Activated CD4-positive, alpha-beta T cell treated with anti-CD3 and anti-CD28 coated beads, Interleukin-2, amount 50 U/mL, for 16 hours (primary cell): ENCODE measurements at places on chromosomes 5 and 9.

GRCh38 chr5:102782217-102782872 lies 27.2 kb downstream of the PAM start:
- no peak for DNase-seq

DNA sequence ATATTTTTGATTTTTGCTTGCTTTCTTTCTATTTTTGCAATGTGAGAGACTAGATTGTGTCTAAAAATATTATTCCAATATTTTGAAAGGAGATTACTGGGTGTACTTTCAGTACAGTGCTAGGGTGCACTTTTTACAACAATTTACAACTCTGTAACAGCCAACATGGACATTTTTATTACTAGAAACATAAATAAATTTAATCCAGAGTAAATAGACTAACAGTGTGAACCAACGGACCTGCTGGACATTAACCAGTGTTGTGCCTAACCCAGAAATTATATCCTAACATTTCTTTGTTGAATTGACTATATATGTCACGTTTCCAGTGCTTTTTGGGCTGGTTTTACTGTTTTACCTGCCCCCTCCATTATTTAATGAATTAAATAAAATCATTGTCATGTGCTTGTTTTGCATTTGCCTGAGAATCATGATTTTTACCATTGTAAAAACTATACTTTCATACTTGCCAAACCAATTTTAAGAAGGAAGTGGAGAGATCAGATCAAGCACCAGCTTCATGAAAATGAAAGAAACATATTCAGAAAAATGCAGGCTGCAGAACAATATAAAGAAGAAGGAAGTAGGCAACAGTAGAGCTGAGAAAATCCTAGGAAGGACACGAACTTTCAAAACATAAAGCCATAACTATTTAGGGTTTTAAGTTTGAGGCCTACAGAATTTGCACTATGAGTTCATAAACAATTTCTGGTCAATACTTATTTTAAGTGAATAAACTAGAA lies 400.8 kb upstream of the PIK3R1 start:
- no peak for DNase-seq

DNA sequence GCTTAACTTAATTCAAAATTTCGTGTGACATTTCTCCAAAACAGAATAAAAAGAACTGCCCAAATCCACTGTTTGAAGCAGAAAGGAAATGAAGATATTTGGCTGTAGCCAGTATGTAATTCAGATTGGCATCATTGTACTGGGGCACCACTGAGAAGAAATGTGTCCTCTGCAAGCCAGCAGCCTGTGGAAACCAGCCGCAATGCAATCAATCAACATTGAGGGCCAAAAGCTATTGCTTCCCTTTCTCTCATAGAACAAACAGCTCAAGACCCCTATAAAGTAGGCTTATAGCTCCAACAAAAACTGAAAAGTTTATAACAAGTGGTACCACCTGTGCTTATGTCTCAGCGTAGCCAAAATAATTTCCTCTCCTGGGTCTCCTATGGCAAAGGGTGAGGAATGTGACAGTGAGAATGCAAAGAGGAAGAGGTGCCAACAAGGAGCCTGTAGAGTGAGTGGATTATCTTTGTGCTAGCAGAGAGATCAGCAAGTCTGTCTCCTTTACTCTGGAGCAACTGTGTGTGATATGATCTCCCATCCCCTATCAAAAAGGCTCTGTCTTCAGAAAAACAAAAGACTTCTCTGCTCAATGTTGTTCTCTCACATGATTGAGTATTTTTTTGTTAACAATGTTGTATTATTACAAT lies 1072.3 kb upstream of the DMAC1 start:
- no peak for DNase-seq

DNA sequence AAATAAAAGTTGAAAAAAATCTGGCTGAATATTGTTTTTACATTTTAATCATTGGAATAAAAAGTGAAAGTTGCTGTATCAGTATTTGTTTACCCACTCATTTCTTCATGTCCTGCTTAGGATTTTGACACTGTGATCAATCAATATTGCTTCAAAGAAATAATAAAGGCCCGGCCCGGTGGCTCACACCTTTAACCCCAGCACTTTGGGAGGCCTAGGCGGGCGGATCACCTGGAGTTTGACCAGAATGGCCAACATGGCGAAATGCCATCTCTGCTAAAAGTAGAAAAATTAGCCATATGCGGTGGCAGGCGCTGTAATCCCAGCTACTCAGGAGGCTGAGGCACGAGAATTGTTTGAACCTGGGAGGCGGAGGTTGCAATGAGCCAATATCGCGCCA lies 93.7 kb upstream of the CTNND2 start:
- no peak for DNase-seq

- peak; percentile 11 for DNase-seq
These were observed 225.0 kb downstream of the ESM1 start for GRCh38 chr5:54760182-54760935.

GRCh38 chr5:8317335-8317734 lies 448.4 kb downstream of the MTRR start:
- DNase-seq: no peak

DNA sequence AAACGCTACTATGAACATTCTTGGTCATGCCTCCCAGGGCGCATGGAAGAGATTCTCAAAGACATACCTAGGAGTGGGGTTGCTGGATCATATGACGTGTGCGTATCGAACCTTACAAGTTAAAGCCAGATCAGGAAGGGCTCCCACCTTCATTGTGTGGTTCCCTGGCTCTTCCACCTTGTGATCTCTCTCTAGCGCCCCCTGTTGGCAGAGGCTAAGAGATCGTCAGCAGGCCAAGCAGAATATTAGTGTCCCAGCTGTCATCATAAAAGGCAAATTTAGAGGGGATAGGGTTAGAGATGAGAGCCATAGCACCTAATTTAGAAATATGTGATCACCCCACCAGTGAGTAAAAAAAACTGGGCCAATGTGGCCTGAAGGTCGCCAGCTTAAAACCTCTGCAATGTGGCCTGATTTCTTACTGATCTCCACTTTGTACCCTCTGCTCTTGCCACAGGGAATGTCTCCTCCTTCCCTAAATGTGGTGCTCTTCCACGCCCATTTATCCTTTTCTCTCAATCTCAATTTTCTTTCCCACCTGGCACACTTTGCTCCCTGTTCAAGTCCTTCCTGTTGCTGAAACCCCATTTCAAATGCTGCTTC lies 91.7 kb upstream of the SHB start:
- peak; percentile 62 for DNase-seq

DNA sequence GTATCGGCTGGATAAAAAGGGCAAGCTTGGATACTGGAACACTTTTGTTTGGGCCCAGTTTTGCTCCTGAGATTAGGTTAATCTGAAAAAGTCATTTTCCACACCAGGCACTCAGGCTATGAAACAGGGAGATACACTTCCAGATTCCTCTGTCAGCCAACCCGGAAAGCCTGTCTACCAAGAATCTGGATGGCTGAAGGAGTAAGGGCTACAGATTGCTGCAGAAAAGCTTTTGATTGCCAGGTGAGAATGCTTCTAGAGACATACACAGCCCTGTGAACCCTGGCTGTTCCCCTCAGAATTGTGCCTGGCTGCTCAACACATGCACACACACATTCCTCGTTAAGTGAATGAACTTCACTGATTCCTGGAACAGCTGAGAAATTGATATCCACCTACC lies 114.4 kb downstream of the PSD2 start:
- no peak for DNase-seq

- no peak for DNase-seq
These were observed 239.0 kb downstream of the ISL1 start for GRCh38 chr5:51622161-51622790.

DNA sequence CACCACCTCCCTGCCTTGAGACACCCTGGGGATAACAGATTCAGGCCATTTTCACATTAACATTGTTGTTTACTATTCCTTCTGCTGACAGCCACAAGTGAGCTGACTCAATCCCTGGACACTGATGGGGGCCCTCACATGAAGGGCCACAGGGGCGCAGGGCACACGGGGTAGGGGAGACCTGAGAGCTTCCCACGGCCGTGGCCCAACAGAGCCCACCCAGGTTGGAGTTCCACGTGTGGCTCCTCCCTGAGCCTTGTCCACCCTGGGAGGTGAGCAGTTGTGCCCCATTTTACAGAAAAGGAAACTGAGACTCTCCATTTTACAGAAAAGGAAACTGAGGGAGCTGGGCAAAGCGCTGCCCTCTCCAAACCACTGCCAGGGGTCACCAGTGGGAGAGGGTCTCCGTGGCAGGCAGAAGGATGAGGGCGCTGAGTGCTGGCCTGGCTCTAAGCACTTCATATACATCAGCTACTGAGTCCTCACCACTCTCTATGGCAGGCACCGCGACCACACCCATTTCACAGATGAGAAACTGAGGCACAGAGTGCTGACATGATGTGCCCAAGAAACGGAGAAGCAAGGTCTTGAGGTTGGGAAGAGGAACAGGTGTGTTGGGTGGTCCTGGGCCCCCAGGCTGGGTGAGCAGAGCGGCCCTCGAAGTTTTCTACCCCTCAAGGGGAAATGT lies 2.3 kb downstream of the NINJ1 start:
- DNase-seq: no peak

DNA sequence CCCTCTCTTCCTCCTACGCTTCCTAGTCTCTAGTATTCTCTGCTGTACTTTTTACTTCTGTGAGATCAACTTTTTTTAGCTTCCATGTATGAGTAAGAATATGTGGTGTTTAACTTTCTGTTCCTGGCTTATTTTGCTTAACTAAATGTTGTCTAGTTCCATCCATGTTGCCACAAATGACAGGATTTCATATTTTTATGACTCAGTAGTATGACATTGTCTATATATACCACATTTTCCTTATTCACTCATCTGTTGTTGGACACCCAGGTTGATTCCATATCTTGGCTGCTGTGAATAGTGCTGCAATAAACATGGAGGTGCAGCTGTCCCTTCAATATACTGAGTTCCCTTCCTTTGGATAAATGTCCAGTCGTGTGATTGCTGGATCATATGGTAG lies 34.8 kb downstream of the FGD3 start:
- DNase-seq: no peak

DNA sequence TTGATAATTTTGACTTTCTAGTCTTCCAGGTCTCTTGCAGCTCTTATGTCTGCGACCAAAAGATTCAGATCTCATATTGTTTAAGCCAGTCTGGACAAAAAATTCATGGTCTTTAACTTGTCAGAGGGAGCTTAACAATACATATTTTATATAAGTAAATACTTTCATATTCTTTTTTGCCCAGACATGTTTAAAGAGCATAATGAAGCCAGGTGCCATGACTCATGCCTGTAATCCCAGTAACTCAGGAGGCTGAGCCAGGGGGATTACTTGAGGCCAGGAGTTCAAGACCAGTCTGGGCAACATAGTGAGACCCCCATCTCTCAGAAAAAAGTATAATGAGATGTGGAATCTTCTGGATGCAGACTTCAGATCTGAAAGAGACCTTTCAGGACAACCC lies 69.8 kb downstream of the JMY start:
- DNase-seq: no peak

GRCh38 chr5:126648471-126648870 lies 47.7 kb downstream of the PHAX start:
- no peak for DNase-seq

DNA sequence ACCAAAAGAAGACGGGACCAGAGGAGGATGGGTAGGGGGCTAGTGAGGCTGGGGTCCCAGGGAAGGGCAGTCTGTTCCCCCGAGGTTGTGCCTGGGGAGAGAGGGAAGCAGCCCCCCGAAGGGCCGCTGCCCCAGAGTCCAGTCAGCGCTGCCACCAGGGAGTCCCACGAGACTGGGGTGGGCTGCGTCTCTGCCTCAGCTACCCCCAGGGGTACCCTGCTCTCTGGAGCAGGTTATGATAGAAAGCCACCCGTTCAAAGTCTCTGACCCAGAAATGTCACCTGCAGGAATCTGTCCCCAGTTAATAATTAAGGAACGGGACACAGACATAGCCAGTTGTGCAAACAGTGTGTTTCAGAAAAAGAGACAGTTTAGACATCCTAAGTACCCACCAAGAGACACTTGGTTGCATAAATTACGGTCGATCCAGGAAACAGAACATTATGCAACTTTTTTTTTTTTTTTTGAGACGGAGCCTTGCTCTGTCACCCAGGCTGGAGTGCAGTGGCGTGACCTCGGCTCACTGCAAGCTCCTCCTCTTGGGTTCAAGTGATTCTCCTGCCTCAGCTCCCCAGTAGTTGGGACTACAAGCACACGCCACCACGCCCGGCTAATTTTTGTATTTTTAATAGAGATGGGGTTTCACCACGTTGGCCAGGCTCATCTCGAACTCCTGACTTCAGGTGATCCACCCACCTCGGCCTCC lies 10.7 kb upstream of the AGPAT2 start:
- no peak for DNase-seq

GRCh38 chr9:74498621-74499095 lies 1.5 kb downstream of the RORB start:
- DNase-seq: no peak

DNA sequence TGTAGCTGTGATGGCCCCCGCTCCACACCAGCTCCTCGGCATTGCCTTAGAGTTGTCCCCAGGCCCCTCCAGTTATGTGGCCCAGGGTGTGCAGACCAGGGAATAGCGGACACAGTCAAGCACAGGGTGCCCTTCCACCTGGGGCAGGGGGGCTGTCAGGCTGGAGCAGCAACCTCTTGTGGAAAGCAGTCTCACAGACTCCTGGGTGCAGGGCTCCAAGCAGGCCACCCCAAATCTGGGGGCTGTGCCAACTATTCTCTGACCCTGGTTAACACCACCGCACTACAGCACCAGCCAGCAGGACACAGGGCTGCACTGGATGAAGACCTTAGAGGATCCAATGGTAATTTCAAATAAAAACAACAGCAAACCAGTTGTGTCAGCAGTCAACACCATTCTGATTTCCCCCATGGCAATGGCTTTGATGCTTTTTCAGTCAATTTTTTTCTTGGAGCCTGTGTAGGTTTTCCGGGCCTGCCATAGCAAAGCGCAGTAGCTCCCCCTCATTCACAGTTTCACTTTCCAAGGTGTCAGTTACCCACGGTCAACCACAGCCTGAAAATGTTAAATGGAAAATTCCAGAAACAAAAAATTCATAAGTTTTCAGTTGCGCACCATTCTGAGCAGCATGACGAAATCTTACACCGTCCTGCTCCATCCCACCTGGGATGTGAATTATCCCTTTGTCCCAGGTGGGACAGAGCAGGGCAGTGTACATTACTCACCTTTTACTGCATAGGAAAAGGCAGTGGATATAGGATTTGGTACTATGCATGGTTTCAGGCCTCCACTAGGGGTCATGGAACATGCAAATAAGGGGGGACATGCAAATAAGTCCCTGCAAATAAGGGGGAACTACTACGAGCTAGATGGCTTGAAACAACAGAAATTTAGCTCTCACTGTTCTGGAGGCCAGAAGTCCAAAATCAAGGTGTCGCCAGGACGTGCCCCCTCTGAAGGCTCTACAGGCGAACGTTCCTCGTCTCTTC lies 49.0 kb downstream of the C5orf15 start:
- DNase-seq: no peak

GRCh38 chr9:107539427-107540163 lies 50.0 kb upstream of the KLF4 start:
- DNase-seq: no peak
